NCI-H526 (cell line): ENCODE measurements at places on chromosomes 11 and 22.
A peak's percentile ranks its signal among the peaks of the same experiment; 100 is the strongest.

DNA sequence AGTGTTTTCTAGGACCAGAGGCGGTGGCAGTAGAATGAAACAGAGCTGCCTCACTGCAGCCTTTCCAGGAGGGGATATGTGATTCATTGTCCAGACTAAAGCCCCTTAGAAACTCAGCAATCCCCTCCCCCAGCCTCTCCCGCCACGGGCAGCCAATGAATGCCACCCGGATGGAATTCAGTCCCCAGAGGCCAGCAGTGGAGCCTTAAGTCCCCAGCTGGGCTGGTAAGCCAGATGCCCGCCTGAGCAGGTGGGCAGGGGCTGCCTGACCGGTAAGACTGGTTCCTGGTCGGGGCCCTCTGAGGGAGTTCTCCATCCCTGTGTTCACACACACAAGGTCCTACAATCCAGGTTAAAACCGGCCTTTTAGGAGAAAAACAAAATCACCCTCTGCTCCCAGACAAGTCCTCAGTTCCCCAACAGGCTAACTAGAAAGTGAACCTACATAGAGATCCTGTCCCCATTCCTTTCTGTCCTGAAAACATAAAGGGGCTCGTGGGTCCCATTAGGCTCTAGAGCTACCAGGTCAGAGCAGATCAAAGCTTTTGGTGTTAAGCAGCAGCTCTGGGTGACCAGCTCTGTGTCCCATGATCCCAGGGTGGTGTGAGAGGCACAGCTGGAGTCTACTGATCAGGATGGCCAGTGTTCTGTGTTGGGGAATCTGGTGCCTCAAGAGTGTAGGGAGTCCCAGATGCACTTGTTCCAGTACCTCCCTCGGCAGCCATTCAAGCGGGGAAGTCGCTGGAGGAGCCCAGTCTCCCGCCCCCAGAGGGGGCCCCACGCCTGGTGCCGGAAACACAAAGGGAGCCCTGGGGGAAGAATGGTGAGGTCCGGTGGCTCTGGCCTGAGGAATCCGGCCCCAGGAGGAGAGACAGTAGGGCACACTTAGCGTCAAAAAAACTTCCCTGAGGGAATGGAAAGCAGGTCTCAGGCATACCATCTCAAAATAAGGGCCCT lies 2.6 kb downstream of the PATZ1 start:
- DNase-seq: peak; percentile 88

- DNase-seq: peak; percentile 29
Observed at GRCh38 chr22:42433754-42434682, 1.8 kb upstream of the NFAM1 start.

GRCh38 chr22:25953919-25954318 lies 211.9 kb downstream of the MYO18B start:
- DNase-seq: no peak

GRCh38 chr22:45562537-45563361 lies 60.1 kb downstream of the FBLN1 start:
- no peak for DNase-seq

- no peak for DNase-seq
Observed at GRCh38 chr11:62592146-62592815, 958 bp upstream of the TUT1 start.
